ENCODE measurements at places on chromosomes 11 and 22.

GRCh38 chr11:30992513-30992849, 377.1 kb downstream of the DCDC1 start:
- DNase-seq: no peak

GRCh38 chr22:24925586-24926427, 20.7 kb downstream of the LHFPL7 start:
- DNase-seq: no peak

DNA sequence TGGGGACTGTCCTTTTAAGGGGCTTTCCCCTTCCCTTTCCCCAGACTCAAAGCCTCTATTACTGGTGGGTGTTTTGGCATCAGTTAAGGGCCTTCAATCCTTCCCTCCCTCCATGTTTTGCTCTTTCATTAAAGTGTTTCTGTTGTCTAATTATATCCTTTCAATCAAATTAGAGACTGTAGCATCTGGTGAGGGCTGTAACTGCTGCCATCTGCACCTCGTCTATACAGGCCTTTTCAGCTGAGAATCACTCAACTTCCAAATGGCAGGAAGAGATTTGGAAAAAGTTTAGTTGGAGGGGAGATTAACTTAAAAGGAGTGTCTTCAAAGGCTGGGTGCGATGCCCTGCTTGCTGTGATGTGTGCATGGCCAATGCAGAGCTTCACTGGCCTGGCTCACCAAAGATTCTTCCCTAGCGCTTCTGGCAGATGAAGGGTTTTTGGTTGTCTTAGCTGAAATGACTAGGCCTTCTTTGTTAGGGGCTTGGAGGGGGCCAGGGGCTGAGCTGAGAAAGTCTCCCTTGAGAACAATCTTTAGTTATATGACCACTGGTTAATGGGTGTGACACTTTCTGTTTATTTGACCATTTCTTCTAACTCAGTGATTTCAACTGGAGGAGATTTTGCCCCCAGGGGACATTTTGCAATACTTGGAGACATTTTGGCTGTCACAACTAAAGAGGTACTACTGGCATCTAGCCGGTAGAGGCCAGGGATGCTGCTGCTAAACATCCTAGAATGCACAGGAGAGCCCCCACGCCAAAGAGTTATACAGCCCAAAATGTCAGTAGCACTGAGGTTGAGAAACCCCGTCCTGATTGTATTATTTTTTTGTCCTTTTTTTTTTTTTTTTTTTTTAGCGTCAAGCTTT, 7.5 kb downstream of the KREMEN1 start:
- peak; percentile 29 for DNase-seq

GRCh38 chr11:35133656-35134055, 5.3 kb upstream of the CD44 start:
- no peak for DNase-seq

DNA sequence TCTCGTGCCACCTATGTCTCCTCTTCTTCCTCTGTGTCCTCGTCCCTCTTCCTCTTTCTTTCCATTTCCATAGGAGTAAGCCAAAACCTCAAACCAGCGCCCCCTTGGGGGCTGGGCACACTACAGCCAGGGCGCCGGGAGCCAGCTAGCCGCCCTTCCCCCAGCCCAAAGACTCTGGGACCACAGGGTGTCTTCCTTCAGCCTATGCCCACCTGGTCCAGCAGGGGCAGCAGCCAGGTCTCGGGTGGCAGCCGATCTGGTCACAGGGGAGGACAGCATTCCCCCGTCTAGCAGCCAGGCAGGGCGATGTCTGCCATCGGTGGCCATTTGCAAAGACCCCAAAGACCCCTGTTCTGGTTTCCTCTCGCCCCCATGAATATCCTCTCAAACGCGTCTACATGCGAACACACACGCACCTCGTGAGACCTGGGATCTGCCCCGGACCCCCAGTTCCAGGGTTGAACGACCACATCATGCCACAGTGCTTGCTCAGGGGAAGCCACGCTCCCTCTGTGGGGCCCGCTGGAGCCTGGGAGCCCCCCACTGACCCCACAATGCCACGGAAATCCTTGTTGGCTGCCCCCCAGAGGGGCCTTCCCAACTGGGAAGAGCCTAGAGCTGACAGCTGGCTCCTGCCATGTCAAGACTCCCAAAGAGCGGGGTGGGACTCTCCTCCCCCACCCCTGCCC, 546.0 kb upstream of the CCDC179 start:
- DNase-seq: no peak

DNA sequence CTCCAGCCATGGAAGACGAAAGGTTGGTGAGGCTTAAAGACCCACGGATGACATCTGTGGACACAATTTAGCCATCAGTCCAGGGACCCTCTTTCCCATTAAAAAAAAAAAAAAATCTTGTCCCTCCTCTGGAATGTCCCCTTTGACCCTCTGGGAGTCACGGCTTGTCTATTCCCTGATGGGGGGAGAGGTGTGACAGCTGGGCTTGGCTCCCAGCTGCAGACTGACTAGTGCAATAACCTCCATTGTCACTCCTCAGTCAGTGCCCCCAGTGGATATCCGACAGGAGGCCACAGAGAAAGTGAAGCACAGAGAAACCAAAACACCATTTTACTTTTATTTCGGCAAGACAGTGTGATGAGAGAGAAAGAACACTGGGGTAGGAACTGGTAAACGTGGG, 2.7 kb upstream of the VSIG2 start:
- no peak for DNase-seq

- DNase-seq: no peak
These were observed 79.5 kb upstream of the CRYBB3 start for GRCh38 chr22:25120093-25120561.

DNA sequence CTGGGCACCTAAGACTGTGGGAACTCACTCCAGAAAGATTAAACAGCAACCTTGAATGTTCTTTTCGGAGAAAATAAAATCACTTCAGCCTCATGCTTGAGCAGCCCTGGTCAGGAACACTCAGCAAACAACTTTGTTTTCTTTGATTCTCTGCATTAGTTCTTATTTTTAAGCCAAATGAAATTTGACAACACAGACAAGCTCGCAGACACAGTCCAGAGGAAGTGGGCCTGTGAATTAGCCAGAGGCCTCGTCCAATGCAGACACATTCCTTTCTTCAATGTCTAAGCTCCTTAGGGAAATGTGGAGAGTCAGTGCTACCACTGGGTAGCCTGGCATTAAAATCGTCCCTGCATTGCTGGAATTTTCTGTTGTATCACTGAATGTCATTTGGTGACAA, 62.9 kb upstream of the CSNK2A3 start:
- no peak for DNase-seq
